ENCODE measurements at places on chromosomes 6 and 20.

- ATAC-seq, result no peak
These were observed 753.4 kb upstream of the MMS22L start for GRCh38 chr6:98036344-98036923.

- ATAC-seq, result no peak
These were observed 178.2 kb upstream of the THEMIS start for GRCh38 chr6:128079021-128079420.

DNA sequence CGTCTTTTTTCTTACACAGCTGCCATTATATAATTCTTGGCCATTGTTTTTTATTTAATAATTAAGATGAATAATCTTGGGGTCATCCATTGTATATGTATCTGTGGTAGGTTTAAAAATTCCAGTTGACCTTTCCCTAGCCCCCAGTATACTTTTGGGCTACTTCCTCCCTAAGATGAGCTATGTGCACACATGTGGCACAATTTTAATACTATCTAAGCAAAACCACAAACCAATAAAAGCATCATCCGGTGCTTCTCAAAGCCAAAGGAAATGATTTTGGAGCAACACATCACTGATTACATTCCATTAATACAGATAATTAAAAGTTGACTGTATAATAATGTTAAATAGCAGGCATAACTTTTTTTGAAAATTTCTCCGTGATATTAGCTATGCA lies 161.2 kb downstream of the ATXN1 start:
- ATAC-seq, result no peak

DNA sequence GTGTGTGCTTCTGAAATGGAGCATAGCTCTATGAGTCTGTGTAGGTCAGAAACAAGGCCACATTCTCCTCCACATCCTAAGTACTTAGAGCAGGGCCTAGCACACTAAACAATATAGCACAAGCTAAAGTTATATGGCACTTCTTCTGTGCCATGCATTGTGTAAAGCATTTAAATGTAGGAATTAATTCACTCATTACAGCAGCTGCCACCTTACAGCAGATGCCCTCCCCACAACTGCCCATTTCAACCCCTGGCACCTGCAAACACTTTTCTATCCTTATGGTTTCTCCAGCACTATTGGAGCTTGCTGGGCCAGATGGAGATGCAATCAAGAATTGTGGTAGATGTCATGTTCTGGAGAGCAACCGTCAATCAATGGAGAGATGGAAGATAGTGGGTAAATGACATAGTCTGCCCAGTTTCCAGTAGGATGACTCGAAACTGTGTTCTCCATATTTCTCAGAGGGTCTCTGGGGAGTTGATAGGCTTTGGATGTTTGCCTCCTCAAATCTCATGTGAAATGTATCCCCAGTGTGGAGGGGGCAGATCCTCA lies 373.7 kb downstream of the DOK5 start:
- ATAC-seq, result no peak

GRCh38 chr20:1883986-1884385 lies 11.2 kb upstream of the SIRPA start:
- ATAC-seq, result no peak

GRCh38 chr20:47982574-47983360 lies 197.5 kb upstream of the SULF2 start:
- ATAC-seq, result peak; percentile 78

DNA sequence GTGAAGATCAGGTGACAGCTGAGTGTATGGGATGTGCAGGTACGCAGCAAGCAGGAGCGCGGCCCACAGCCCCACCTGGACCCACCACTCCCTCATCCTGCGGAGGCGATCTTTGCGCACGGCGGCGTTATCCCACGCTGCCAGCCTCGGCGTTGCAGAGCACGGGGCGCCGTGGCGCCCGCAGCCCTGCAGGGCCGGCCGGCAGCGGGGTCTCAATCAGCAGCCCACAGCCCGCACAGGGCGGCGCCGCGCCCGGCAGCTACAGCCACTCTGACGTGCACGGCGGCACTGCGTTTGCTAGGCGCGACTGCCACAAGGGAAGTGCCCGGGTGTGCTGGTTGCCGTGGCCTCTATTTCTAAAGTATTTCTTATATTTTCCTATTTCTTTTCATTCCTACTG lies 46.9 kb downstream of the LAMA2 start:
- no peak for ATAC-seq

DNA sequence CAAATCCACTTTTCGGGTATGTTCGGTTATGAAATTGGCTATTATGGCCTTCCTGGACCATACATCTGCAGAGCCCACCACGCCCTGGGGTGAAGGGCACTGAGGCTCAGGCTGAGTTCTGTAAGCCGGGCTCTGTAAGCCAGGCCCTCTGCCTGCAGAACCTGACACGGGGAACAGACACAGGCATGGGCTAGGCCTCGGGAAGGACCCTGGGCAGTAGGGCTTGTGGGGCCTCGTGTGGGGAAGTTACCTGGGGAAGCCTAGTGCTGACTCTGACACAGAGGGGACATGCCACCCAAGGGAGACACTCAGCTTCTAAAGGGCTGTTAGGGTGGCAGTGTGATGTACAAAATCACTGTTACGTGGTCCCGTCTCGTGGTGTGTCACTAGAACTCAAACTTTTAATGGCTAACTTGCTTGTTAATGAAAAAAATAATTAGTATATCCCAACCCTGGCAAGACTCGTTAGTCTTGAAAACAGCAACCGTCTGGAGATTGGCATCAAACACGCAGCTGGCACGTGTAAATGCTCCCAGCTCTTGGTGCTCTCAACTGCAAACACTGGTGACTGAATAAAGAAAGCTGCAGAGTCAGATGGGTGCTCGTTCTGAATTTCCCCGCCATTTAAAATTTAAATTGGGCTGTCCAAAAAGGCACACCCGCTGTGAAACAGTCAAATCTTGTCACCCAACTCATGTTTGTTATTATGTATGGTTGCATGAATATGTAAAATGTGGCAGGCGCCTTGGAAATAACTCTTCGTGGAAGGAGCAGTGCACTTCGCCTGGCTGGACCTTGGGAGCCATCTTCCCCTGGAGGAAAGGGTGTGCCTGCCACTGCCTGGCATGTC lies 23.6 kb upstream of the TCFL5 start:
- ATAC-seq, result no peak

- no peak for ATAC-seq
These were observed 366.7 kb downstream of the SYNE1 start for GRCh38 chr6:152270301-152270925.

DNA sequence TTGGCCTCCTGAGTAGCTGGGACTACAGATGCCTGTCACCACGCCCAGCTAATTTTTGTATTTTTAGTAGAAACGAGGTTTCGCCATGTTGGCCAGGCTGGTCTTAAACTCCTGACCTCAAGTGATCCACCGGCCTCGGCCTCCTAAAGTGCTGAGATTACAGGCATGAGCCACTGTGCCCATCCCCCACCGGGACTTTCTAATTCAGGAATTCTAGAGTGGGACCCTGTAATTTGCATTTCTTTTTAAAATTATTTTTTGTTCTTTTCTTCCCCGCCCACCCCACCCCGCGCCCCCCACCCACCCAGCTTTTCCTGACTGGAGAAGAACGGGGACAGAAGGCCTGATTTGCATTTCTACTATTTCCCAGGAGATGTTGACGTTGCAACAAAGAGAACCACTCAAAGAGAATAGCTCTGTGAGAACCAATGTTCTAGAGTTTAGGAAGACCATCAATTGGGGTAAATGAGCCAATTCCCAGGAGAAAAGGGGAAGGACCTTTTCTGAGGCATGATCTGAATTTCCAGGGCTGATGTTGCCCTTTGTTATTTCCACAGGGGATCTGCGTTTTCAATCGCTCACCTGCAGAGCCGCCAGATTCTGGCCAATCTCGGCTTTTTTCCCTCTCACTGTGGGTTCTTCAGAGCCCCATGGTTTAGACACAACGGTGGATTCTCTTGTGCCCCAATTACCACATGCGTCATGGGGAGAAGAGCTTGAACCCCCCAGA lies 33.2 kb upstream of the TFAP2C start:
- no peak for ATAC-seq

GRCh38 chr6:82882363-82883023 lies 183.1 kb downstream of the UBE3D start:
- ATAC-seq, result no peak

GRCh38 chr6:118354641-118355040 lies 193.5 kb upstream of the PLN start:
- peak; percentile 74 for ATAC-seq

GRCh38 chr20:23147964-23148730 lies 62.0 kb upstream of the CD93 start:
- ATAC-seq, result no peak

GRCh38 chr20:50023116-50023805 lies 40.5 kb downstream of the SNAI1 start:
- ATAC-seq, result peak; percentile 61

DNA sequence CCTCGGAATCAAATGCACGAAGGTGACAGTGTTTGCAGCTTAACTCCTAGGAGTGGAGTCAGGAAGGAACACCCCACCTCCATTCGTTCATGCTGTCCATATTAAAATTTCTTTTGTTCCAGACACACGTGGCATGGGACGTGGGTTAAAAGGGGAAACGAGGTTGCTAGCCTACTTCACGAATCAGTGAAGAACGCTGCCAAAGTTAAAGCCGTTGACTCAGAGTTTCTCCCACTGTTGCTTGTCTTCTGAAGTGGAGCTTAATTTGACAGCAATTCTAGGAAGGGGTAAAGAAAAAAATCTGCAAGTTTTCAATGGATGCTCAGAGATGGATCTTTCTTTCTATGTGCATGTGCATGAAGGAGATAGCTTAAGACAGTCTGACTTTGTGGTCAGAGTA lies 499.1 kb downstream of the CD83 start:
- ATAC-seq, result no peak

DNA sequence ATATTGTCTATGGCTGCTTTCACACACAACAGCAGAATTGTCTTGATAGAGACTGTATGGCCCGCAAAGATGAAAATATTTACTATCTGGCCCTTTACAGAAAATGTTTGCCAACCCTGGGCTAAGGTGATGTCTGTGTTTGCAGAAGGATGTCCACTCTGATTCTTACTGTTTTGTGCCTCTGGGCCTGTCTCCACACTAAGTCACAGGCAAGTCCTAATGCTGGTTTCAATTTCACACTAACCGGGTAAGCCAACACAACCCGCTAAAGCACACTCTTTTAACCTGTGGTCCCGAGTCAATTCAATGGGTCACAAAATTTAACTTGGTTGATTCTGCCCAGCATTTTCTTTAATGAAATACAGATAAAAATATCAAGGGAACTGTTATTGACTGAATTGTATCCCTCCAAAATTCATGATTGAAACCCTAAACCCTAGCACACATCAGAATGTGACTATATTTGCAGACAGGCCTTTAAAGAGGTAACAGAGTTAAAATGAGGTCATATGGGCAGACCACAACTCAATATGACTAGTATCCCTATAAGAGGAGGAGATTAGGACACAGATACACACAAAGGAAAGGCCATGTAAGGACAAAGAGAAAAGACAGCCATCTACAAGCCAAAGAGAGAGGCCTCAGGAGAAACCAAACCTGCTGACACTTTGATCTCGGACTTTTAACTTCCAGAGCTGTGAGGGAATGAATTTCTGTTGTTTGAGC lies 78.4 kb downstream of the FYN start:
- ATAC-seq, result no peak

DNA sequence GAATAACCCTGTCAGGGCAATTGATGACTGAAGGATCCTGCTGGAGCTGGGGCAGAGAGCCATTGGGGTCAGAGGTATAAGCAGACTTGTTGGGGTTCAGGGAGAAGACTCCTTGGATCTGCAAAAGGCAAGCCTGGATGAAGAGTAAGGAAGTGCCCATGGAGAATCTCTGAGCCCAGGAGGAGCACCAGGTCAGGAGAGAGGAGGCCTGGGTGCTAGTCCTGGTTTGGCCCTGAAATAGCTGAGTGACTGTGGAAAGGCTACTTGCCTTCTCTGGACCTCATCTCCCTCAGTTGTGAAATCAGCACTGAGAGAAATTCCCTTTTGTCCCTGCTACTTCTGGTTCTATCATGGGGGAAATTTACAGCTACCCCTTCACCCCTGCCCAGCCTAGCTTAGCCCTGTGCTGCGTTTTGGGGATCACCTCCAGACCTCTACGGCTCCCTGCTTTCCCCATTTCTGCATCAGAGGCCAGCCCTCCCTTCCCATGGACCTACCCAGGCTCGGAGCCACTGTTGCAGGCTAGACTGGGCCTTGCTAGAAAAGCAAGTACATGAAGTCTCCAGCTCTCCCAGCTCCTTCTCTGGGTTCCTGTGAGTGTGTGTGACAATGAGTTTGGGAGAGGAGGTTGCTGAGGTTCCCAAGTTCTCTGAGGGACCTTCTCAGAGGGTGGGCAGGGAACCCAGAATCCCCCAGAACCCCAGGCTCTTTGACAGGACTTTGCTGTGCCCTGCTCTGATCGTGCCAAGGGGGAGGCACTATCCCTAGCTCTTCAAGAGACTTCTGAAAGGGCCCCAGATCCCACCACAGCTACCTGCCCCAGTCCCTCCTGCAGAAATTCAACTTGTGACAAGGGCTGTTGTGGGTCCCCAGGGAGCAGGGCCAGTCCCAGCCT lies 2.3 kb upstream of the NCR2 start:
- ATAC-seq, result no peak

DNA sequence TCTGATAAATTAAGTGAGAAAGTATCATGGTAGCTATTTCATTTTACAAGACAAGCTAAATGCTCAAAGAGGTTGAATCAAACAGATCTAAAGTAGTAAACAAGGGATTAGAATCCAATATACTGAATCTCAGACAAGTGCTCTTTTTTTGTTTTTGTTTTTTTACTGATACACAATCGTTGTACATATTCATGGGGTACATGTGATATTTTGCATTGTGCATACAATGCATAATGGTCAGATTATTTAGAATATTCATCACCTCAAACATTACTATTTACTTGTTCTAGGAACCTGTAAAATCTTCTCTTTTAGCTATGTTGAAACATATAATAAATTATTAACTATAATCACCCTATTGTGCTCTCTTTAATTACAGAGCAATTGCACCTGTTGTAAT lies 57.0 kb upstream of the HCRTR2 start:
- no peak for ATAC-seq

DNA sequence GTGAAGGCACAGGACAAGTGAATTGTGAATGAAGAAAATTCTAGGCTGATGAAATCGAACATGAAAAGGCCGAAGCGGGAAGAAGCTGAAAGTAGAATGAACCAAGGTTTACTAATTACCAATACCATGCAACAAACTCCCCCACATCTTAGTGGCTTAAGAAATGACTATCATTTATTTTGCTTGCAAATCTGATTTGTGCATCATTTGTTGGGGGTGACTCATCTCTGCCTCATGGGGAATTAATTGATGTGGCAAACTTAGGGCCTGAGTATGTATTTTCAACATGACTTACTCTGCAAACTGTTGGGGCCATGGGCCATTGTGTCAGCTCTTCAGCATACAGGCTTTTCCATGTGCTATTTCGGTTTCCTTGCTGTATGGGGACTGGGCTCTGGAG lies 26.8 kb downstream of the PPP1R14C start:
- peak; percentile 54 for ATAC-seq

DNA sequence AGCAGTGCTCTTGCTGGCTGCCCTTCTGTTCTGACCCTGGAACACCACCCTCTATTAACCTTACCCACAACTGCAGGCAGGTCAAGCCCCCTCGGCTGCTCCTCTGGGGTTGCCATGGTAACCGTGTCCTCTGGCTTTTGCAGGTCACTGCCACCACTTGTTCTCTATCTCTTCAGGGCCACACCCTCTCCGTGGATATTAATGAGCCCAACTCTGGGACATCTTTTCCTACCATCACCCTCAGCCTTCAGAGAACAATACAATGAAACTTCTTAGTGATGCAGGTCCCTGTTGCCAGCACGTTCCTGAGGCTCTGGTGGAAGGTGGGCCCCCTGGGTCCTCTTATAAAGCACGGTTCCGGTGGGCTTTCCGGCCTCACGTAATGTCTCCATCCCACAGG lies 30.8 kb upstream of the MICB start:
- no peak for ATAC-seq

Data from stimulated activated memory B cell treated with anti-CD40 and anti-IgM and Interleukin-4, amounts not matched to agents 10 μg/mL and 1 μg/mL and 100 μg/mL, for 72 hours (primary cell).